ENCODE measurements at places on chromosomes 1 and 21.

- no peak overlapping the region for H3K4me3 ChIP-seq
- no peaks in the 10 kb centered on the region for H3K27me3 ChIP-seq
- no peak for DNase-seq
- H3K36me3 ChIP-seq = no peaks in the 10 kb centered on the region
Observed at GRCh38 chr1:87474098-87474497, 145.4 kb downstream of the LMO4 start.

GRCh38 chr21:45748593-45748992 lies 105.1 kb downstream of the PCBP3 start:
- H3K27me3 ChIP-seq = no peaks in the 10 kb centered on the region
- no peaks in the 10 kb centered on the region for H3K36me3 ChIP-seq
- no peaks in the 10 kb centered on the region for H3K4me1 ChIP-seq

DNA sequence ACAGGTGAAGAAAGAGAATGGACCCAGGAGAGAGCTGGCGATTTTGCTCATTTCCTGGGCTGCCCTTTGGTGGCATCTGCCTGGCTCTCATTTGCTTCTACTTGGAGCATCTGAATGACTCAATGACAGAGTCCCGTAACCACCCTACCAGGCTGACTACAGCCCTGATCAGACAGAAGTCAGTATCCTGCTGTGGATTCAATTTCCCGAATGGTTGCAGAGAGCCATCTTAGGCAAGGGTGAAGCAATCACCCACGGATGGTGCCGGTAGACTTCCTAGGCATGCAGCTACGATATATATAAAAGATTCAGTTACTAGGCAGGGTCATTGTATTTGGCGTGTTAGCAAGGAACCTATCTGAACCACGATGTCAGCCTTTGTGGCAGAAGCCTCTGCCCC lies 10.2 kb downstream of the AJAP1 start:
- H3K27me3 ChIP-seq = no peaks in the 10 kb centered on the region
- no peak overlapping the region for H3K4me3 ChIP-seq
- no peak for DNase-seq

- peaks cover 12% of the 10 kb centered on the region for H3K4me1 ChIP-seq
- DNase-seq = no peak
- H3K27ac ChIP-seq = no peak overlapping the region
- H3K4me3 ChIP-seq = peak overlapping the region; percentile 46
- no peaks in the 10 kb centered on the region for H3K27me3 ChIP-seq
Observed at GRCh38 chr1:226095286-226095685, 32.8 kb downstream of the H3-3A start.

GRCh38 chr1:192011525-192011924 lies 146.7 kb upstream of the RGS18 start:
- no peak overlapping the region for H3K27ac ChIP-seq
- H3K27me3 ChIP-seq = no peaks in the 10 kb centered on the region
- no peaks in the 10 kb centered on the region for H3K4me1 ChIP-seq
- no peaks in the 10 kb centered on the region for H3K36me3 ChIP-seq
- no peak overlapping the region for H3K4me3 ChIP-seq
- DNase-seq = no peak

Data from neuronal stem cell (in vitro differentiated cells).